Central memory CD8-positive, alpha-beta T cell (primary cell): ENCODE measurements at places on chromosomes 2 and 18.

- no peak for DNase-seq
These were observed 35.9 kb downstream of the TMEM18 start for GRCh38 chr2:641164-641871.

DNA sequence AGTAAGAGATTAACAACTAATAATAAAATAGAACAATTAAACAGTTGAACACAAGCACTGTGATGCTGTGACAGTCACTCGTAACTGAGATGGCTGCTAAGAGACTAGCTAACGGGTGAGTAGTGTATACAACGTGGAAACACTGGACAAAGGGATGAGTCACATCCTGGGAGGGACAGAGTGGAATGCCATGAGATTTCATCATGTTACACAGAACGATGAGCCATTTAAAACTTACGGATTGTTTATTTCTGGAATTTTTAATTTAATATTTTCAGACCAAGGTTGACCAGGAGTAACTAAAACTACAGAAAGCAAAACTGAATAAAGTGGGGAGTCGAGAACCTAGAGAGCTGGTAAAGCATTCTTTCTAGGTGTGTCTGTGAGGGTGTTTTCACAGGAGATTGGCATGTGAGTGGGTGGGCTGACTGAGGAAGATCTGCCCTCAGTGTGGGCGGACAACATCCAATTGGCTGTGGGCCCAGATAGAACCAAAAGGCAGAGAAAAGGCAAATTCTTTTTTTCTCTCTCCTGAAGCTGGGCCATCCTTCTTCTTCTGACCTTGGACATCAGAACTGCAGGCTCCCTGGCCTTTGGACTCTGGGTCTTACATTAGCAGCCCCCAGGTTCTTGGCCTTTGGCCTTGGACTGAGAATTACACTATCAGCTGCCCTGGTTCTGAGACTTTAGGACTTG lies 14.6 kb downstream of the TMSB10 start:
- DNase-seq: no peak

- DNase-seq: no peak
These were observed 309.9 kb downstream of the PIEZO2 start for GRCh38 chr18:10839421-10839820.

DNA sequence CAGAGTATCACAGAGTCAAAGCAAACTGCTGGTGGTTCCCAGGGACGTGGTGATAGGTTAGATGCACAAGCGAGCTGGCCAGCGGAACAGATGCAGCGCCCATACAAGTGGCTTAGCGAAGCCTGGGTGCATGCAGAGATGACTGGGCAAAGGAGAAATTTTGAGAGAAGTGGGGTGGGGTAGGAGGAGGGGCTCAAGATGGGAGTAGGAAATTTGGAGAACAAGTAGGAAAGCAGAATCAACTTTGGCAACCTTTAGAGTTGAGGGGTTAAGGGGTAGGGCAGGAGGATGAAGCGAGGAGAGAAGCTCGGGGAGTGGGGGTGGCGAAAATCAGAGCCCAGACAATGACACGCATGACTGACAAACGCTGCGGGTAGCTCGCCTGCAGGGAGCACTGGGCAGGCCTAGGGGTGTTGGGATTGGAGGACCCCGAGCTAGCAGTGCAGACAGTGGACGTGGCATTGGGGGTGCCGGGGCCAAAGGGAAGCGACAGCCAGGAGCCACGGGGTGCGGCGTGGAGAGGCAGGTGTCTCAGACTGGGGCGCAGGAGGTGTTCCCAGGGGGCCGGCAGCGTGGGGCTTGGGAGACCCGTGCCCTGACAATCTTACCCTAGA lies 431 bp downstream of the FAM98A start:
- no peak for DNase-seq

GRCh38 chr2:72863046-72863445 lies 24.2 kb upstream of the SPR start:
- DNase-seq: no peak

GRCh38 chr2:167708998-167709397 lies 538.4 kb downstream of the STK39 start:
- DNase-seq: no peak

GRCh38 chr2:127913808-127914457 lies 28.2 kb upstream of the AMMECR1L start:
- no peak for DNase-seq

DNA sequence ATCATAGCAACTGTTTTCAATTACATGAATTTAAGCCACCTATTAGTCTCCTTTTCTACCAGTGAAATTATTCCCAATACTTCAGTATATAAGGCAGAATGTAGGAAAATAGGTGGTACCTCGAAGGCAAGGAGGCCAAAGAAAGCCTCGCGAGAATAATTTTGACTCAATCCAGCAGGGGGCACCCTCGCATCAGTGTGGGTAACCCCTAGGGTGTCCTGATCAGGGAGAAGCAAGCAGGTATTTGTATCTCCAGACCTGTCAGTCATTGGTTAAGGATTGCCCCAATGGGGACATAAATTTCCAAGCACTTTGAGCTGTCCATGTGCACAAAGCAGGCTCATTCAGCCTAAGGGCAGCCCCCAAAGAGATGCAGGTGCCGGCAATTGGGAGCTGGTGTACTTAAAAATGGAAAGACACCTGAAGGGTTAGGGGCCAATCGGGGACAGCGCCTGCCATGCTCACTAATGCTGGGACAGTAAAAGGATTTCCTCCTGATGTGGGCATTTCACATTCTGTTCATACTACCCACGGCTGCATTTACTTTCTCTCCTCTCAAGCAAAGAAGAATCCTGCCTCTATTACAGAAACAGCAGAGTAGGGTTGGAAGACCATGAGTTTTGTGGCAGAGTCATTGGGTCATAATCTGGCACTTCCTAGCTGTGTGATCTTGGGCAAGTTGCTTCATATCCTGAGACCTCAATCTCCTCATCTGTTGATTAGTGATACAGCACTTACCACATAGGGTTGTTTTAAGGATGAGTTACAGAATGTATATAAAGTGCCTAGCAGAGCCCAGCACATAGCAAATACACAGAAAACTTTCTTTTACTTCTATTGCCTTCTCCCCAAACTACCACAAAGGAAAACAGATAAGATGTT lies 136.1 kb downstream of the ICOS start:
- peak; percentile 19 for DNase-seq

DNA sequence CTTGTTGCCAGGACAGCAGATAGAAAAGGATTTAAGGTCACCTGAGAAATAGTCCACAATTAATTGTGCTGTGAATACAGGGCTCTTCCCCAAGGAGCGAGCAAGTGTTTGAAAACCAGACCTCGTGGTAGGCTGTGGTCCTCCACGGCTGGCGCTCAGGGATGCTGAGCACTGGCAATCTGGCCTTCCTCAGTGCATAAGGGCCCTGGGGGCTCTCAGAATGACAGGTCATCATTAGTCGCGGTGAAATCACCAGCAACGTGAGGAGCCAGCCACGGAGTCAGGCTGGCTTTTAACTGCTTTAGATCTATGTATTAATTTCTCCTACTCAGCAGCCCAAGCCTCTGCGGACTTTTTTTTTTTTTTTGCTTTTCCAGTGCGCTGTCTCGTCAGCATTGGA lies 148.5 kb downstream of the FHOD3 start:
- no peak for DNase-seq

GRCh38 chr18:12041561-12041960 lies 52.1 kb upstream of the ANKRD62 start:
- DNase-seq: no peak

- DNase-seq: no peak
These were observed 49.3 kb upstream of the MCM6 start for GRCh38 chr2:135925571-135925970.

DNA sequence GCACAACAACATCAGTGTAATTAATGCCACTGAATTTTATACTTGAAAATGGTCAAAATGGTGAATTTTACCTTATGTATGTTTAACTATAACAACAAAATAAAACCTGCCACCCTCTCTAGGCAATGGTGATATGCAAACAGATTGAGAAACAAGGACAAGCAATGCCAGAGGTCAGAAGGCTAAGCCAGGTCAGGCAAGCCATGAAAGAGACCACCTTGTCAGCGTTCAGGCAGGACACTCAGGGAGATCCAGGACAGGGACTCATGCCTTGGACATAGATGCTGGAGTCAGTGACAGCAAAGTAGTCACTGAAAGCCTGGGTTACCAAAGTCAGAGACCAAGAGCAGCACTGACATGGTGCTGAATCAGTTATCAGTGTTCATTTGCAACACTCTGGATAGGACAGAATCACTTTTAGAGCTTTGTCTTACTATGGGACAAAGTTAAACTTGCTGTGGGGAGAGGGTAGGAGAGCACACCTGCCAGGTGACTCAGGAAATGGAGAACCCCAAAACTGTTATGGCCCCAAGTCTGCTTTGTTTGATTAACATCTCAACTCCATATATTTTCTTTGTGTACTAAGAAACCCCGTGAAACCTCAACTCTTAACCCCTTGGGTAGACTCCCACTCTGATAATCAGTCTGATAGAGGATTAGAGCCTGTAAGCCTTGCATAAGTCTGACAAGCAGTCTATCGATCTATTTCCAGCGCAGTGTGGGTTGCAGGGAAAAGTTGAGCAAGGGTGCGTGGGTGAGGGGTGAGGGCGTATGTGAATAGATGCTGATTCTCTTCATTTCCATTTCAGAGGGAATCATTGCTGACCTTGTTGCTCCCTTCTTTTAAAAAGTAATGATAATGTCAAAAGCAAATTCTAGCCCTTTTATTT lies 48.7 kb upstream of the ZNF385B start:
- no peak for DNase-seq

DNA sequence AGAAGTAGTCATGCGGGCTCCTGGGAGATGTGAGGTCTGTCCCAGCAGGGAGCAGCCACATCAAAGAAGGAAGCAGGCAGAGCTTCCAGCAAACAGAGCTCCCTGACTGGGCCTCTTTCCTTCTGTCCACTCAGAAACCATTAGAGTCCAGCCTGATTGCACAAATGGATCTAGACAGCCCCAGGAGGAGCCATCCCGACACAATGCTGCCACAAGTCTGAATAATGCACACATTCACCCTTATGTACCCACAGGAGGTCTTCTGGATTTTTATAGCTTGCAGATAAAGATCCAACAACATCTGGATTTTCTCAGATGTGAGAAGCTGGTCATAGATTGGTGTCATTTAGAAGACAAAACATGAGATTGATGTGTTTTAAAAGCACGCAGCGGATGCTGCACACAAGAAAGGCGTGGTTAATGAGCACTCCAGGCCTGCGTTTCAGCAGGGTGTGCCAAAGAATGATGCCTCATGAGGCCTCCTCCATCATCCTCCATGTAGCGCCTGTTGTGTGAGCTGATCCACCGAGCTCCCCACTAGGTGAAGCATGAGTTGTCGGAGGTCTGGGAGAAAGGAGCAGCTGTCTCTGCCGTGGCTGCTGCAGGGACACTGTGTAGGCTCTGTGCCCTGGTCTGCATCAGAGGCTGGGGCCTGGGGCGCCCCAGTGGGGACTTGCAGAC lies 60.6 kb downstream of the MTCL1 start:
- DNase-seq: no peak

DNA sequence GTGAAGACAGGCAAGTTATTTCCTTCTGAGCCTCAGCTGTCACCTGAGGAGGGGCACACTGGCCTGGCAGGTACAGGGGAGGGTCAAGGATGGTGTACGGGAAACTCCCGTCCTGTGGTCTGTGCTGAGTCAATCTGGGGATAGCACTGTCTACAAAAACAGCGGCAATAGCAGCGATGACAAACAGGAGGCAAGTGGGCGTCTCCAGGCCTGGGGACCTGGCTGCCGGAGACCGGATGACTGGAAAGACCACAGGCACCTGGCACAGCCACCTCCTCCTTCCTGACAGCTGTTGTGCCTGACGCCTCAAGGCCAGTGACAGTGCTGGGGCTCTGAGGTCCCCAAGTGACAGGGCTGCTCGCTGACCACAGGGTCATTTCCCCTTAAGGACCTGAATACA lies 202.1 kb upstream of the HS6ST1 start:
- DNase-seq: no peak

GRCh38 chr2:150060341-150060740 lies 427.1 kb downstream of the RND3 start:
- DNase-seq: no peak

DNA sequence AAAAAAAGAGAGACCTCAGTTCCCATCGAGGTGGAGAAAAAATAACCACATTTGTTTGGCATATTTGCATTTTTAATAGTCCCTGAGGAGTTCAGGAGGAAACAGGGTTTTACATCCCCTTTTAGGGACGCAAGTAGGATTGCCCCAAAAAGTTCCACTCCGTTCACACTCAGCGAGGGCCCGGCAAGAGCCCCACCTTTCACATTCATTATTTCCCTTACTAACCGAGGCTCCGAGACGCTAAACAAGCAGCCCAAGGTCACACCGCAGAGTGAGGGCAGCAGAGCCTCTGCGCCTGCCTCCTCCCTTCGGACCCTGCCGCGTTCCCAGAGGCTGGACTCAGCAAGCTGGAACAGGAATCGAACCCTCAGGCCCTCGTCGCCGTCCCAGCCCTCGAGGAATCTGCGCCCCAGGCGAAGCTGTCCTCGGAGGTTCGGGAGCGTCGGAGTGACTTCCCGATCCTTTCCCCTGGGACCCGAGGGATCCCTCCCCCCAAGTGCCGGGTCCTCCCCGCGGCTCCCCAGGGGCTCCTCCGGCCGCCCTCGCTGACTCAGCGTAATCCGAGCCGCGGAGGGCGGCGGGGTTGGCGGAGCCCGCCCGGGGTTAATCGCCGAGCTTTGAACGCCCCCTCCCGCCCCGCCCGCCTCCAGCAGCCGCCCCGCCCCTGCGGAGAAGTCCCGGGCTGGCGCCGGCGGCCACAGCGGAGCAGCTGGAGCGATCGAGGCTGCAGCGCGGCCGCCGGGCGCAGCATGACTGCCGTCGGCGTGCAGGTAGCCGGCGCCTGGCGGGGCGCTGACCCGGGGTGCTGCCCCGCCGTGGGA lies at the start of gene TMEM37:
TMEM37 (plus strand) TSS at position 700 of the 821 bp plus-strand sequence; CDS start at position 750, 50 bp downstream.
- DNase-seq: no peak

DNA sequence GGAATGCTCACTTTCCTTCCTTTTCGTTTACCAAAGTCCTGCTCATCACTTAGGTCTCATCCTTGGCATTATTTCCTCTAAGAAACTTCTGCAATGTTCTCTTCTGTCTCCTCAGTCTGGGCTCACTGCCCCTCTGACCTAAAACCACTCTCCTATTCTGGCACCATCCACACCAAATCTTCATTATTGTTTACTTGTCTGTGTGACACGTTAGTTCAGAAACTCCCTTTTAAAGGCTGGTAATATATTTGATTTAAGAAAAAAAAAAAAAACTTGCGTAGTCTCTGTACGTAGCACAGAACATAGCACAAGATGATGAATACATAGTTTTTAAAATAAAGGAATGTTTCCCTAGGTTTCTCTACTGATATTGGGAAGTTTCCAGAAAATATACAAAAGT lies 118.8 kb upstream of the CAVIN2 start:
- no peak for DNase-seq
